Activated CD4-positive, CD25-positive, alpha-beta regulatory T cell (primary cell): ENCODE measurements at places on chromosomes 5 and 9.

GRCh38 chr9:123238365-123238764 lies 30.0 kb downstream of the STRBP start:
- no peak for DNase-seq

GRCh38 chr5:153099328-153099727 lies 391.1 kb upstream of the GRIA1 start:
- DNase-seq, result no peak

GRCh38 chr9:121989010-121989409 lies 104.1 kb downstream of the TTLL11 start:
- DNase-seq, result no peak

- no peak for DNase-seq
Measured at GRCh38 chr5:153998010-153998409, 40.7 kb downstream of the FAM114A2 start.

GRCh38 chr5:135318924-135319323 lies 80.1 kb downstream of the MACROH2A1 start:
- no peak for DNase-seq

DNA sequence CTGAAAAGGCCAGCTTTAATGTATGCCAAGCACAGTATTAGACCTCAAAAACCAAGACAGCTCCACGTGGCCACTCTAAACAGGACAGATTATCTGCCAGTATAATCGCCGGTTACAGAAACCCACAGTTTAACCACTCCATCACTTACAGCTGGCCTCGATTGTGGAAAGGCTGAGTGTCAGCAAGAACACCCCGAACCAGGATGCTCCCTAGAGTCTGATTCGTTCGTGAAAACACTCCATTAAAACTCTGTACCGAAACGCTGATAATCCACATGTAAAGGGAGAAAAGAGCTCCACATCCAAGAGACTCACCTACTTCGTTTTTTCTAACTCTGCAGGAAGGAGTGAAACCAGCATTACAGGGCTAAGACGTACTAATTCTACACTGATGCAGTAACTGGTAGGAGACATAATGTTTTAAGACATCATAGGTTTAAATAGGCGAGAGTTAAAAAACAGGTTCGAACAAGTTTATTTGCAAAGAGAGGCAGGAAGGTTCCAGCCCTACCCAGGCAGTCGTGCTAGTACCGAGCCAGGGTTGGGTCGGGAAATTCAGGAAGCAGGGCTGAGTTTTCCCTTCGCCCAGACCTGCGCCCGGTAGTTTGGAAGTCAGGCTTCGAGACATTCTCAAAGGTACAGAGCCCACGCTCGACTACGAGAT lies 949 bp downstream of the SERINC5 start:
- no peak for DNase-seq

GRCh38 chr9:132414731-132415130 lies 4.7 kb downstream of the CFAP77 start:
- no peak for DNase-seq

DNA sequence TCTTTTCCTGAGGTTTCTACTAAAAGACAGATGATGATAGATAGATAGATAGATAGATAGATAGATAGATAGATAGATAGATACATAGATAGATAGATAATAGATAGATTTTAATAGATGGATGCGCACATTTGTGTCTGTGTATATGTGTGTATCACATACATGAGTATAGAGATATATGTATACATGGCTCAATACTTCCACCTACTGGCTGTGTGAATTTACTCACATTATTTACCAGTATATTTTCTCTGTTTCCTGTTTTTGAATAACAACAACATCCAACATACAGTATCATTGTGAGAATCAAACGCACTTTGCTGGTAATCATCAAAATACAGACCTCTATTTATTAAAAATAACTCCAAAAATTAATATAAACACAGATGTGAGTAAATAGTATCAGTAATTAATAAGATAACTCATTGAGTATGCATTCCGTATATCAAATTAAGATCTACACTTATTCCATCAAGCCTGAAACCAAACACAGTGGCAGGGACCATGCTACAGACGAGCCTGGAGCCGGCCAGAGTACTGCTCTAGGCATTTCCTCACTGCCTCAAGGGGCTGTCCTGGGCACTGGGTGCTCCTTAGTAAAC lies 338.0 kb downstream of the SEMA5A start:
- DNase-seq, result no peak
